AML-193 (cell line): ENCODE measurements at places on chromosomes 11 and 22.

DNA sequence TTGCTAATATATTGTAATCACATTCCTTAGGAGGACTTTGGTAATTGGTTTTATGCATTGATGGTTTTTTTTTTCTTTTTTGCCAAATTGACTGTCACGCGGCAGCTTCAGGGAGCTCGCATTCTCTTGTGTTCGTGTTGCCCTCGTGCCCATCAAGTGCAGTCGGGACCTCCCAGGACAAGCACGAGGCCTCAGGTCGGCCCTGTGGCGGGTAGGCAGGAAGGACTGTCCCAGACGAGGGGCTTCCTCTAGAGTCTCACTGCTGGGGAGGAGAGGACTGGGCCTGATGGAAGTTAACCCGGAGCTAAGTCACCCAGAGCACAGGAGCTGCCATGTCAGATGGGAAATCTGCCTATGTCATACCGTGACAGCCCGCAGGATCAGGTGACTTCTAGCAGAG lies 37.0 kb downstream of the CTTN start:
- no peak for DNase-seq

DNA sequence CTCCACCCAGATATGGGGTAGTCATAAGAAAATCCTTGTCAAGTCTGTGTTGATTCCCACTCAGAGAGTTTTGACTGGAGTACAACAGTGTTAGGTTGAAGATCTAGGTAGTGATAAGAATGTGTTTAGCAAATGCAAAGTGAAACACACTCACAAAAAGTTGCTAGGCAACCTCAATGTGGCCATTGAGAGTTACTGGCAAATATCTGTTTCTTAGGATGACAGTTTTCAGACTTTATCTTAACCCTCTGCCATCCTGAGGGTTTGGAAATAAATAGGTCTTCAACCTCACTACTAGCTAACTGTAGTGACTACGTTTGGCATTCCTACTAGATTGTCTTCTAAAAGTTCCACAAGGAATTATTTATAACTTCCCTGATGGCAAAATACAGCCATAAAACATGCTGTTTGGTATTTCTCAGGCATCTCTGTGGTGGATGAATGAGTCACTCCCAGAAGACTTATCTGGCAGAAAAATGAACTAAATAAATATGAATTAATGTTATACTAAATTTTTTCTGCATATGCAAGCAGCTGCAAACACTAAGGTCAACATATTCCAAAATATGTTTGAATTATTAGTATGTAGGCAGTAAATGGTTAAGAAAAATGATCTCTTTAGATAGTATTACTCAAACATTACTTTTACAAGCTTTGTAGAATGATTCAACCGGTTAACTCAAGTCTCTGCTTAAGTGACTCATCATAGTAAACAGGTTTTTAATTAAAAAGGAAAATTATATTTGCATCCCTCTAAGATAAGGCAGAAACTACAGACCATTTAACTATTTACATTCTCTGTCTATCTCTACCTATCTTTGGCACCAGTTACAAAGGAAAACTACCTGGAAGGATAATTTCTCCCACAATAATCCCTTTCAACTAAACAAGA lies 17.1 kb upstream of the SYTL2 start:
- no peak for DNase-seq

DNA sequence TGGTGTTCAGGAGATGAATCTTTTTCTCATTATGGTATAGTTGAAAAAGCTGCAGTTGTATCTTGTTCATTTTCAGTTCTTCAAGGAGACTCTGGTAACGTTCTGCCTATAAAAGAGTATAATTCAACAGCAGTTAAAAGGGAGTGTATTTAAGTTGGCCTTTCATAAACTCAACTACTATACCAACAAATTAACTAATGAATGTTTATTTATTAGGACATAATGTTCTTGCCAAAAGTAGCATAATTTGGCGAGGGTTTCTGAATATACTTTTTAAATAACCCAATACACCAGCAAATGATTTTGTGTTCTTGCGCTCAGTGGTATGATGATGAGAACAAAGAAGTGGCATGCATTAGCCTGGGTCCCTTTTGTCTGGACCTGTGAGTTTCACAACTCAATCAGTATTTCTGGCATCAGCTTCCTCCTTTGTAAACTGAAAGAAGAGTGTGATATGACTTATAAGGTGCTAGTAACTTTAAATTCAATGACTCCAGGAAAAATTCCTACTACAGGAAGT lies 10.9 kb downstream of the SMC1B start:
- no peak for DNase-seq

DNA sequence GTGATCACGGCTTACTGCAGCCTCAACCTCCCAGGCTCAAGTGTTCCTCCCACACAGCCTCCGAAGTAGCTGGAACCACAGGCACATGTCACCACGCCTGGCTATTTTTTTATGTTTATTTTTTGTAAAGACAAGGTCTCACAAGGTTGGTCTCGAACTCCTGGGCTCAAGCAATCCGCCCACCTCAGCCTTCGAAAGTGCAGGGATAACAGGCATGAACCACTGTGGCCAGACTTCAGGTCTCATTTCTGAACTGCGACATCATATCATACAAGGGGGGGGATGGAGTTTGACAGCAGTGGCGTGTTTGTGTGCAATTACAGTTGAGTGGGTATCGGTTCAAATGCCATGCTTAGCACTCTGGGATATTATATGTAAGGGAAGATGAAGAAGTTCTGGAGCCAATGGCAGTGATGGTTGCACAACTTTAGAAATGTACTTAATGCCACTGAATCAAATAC lies 6.9 kb downstream of the NAALADL1 start:
- DNase-seq = no peak

DNA sequence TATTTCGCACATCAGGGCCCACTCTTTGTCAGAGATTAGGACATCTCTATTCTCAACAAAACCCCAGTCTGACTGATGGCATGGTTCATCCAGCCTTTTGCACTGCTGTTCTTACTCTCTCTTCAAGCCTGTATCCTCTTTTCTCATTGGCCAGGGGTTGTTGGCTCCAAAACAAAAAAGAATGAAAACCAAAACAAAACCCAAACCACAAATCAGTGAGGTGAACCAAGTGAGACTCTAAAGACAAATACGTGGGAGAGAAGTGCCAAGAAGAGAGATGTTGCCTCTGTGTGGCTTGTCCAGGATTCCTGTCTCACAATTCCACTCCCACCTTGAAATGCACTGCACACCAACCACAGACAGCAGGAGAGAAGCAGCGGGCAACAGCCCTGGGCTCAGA lies 278.9 kb upstream of the NARS2 start:
- no peak for DNase-seq

DNA sequence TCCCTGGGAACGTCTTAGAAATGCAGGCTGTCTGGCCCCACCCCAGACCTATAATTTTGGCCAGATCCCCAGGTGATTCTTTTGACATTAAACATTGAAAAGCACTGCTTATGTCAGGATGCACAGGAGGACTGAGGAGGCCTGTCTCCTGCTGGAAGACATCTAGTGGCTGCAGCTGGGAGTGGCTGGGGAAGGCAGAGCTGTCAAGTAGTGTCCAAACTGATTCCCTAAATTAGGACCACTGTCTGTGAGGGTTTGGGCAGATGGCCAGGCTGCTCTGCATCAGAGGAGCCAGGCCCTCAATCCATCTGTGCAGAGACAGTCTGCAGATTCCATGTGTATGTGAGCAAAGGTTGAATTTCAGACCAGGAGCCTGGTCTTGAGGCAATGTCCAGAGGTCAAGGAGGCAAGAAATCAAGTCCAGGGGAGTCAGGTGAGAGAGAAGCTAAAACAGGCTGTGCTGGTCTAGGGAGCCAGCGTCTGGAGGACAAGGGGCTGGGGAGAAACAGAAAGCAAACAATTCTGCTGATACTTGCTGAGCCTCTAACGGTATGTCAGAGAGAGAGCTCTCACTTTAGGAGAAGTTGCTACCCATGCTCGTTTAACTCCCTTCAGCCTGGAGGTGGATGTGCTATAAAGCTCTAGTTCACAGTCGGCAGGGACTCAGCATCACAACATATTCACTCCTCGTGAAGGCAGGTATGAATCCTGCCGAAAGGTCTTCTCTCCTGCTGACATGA lies 15.3 kb upstream of the SYTL2 start:
- DNase-seq = no peak

DNA sequence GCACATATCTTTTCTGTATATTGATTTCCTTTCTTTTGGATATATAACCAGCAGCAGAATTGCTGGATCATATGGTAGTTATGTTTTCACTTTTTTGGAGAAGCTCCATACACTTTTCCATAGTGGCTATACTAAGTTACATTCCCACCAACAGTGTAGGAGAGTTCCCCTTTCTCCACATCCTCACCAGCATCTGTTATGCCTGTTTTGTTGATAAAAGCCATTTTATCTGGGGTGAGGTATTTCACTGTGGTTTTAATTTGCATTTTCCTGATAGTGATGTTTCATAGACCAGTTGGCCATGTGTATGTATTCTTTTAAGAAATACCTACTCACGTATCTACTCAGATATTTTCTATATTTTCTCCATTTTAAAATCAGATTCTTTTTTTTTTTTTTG lies 419.3 kb upstream of the FAT3 start:
- no peak for DNase-seq

- DNase-seq = no peak
Observed at GRCh38 chr11:1536065-1536843, 35.8 kb downstream of the DUSP8 start.

GRCh38 chr22:27134315-27134701 lies 476.9 kb downstream of the MIAT start:
- peak; percentile 73 for DNase-seq
